ENCODE measurements at places on chromosomes 1 and 21.

DNA sequence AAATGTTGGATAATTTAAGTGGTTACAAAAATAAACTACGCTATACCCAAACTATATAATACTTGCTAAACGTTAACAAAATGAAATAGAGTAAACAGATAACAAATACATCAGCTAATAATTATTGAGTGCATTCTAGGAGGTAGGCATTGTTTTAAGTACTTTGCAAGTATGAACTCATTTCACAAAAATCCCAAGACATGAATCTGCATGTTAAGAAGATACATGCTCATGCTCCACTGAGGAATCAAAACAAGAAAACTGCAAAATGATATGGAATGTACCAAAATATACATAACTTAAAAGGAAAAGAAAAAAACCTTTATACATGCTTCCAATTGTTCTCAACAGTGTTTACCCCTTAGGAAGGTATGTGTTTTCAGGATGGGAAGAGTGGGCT, 2.5 kb downstream of the FRRS1 start:
- DNase-seq, result no peak

DNA sequence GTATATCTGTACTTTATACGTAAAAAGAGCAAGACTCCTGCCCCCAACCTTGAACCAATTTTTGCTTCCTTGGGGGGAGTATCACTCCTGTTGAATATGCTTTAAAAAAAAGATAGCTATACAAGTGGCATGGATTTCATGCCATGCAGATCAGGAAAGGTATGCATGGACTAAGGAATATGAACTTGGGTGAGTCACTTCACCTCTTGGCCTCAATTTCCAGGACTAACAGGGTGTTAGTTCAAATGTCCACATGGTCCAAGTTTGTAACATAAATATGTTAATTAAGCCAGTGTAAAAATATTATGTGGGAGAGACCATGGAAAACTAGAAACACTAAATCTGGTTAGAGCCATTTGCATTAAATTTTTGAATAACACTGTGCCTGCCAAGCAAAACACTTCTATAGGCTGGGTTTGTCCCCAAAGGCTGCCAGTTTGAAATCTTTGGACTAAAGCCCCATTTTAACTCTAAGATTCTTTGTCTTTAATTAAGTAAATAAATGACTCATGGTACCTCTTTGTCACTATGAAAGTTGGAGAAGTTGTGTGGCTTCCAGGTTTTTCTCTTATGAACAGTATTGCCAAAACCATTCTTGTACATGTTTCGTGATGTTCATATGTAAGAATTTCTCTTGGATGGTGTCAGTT, 33.1 kb downstream of the FAM177B start:
- DNase-seq, result no peak

DNA sequence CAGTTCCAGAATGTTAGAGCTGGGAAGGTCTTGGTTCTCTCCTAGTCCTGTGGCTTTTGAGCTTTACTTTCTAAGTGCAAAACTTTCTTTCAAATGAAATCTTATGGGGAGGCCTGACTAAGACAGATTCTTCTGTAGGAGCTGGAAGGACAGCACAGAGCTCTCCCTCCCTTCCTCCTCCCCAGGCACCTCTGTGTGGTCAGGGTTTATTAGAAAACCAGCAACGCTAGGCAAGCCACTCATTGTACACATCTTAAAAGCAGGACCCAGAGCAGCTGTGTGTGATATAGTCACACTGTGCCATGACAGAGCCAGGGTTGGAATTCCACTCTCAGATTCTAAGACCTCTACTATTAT, 241.1 kb upstream of the RAB4A start:
- DNase-seq, result no peak

- DNase-seq, result no peak
Measured at GRCh38 chr1:25609921-25610320, 6.7 kb upstream of the MAN1C1 start.

- no peak for DNase-seq
Measured at GRCh38 chr21:29430576-29430975, 131.9 kb downstream of the BACH1 start.

- DNase-seq, result no peak
Measured at GRCh38 chr1:156862997-156863599, 2.4 kb downstream of the NTRK1 start.

DNA sequence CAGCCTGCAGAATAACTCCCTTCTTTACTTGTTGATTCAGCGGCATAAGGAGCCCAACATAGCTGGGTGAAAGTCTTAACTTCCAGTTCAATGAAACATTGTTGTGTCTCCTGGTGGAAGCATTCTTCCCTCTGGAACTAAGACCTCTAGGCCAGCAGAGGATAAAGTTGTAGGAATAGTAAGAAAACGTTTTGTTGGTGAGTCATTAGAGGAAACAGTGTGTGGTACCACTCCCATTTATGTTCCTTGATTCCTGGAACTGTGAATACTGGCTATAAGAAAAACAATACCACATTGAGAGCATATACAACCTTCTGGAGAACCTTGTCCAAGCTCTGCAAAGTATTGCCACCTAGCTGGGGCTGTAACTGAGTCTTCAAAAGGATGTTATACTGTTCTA, 737.4 kb upstream of the ZP4 start:
- no peak for DNase-seq

- no peak for DNase-seq
Measured at GRCh38 chr1:209307846-209308245, 275.7 kb upstream of the CAMK1G start.

- DNase-seq, result no peak
Measured at GRCh38 chr1:227225715-227226346, 92.5 kb downstream of the CDC42BPA start.

- DNase-seq, result no peak
Measured at GRCh38 chr1:226428791-226429461, 21.0 kb upstream of the PARP1 start.

DNA sequence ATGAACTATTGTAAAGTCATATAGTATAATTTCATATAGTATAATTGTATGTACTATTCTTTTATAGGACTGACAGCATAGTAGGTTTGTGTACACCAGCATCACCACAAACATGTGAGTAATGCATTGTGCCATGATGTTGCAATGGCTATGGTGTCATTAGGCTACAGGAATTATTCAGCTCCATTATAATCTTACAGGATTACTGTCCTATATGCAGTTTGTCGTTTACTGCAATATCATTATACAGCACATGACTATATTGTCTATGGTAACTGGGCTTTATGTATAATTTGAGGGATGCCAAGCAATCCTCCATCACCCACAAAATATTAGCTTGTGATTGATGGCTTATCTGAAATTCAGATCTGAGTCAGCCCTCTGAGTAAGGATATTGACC, 54.2 kb upstream of the PBX1 start:
- DNase-seq, result no peak

- no peak for DNase-seq
Measured at GRCh38 chr1:230501849-230502248, 75.7 kb upstream of the PGBD5 start.

DNA sequence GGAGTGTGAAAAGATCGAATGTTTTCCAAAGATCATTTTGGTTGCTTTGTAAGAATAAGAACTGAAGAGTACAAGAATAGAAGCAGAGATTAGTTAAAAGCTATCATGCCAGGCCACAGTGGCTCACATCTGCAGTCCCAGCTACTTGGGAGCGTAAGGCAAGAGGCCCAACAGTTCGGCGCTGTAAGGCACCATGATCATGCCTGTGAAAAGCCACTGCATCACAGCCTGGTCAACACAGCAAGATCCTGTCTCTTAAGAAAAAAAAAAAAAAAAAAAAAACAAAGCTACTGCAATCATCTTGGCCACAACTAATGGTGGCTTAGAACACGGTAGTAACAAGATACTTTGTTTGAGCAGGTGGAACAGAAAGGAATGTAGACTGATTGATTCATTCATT, 116.2 kb downstream of the EIF4G3 start:
- DNase-seq, result no peak

GRCh38 chr1:84159533-84160240, 15.6 kb downstream of the PRKACB start:
- no peak for DNase-seq

GRCh38 chr1:176073524-176074157, 133.4 kb downstream of the COP1 start:
- no peak for DNase-seq

DNA sequence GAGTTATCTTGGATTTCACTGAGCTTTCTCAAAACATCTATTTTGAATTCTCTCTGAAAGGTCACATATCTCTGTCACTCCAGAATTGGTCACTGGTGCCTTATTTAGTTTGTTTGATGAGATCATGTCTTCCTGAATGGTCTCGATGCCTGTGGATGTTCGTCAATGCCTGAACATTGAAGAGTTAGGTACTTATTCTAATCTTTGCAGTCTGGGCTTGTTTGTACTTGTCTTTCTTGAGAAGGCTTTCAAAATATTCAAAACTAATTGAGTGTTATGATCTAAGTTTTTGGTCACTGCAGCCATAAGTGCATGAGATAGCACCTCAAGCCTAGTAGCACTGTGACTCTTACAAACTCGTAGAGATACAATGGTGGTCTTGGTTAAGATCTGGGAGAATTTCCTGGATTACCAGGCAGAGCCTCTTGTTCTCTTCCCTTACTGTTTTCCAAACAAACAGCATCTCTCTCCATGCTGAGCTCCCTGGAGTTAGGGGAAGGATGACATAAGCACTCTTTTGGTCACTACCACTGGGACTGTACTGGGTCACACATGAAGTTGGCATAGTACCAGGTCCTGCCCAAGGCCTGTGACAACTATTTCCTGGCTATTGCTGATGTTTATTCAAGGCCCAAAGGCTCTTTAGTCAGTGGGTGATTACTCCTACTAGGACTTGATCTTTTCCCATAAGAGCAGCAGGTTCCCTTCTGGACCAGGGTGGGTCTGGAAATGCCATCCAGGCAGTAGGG, 25.6 kb downstream of the SLC22A15 start:
- no peak for DNase-seq

DNA sequence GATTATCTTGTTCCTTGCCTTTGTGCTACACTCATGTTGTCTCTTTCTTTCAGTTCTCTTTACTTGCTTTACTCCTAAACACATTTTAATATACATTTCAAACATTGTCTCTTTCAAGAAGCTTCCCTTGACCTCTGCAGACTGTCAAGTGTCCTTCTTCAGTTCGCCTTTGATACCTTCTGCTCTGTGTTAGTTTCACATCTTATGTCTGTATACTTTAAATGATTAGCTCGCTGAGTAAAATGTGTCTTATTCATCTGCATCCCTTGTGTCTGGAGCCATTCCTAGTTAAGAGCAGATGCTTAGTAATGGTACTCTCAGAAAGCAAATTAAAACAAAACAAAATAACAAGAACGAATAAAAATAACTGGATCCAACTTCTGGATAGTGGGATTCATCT, 303.3 kb downstream of the S1PR1 start:
- DNase-seq, result no peak

GRCh38 chr1:101284021-101284420, 47.2 kb downstream of the S1PR1 start:
- DNase-seq, result peak; percentile 20

DNA sequence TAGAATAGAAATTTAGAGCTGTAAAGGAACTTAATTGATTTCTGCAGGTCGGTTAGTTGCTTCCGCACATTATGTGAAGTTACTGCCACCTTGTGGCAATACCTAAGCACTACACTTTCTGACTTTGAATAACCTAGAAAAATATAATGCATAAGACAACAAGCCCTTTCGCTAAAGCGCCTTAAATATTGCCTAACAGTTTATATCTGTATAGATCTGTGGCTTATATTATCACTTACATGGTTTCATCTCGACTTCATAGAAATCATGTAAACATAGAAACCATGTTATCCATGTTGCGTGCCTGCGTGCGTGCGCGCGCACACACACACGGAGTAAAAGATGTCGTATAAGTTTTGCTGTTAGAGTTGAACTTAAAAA, 10.9 kb upstream of the IFI16 start:
- DNase-seq, result no peak
